Activated CD4-positive, alpha-beta T cell treated with anti-CD3 and anti-CD28 coated beads for 24 hours (primary cell): ENCODE measurements at places on chromosomes 3 and 15.

- no peak for DNase-seq
Observed at GRCh38 chr3:172685331-172686214, 25.3 kb downstream of the NCEH1 start.

- no peak for DNase-seq
Observed at GRCh38 chr3:176920766-176921160, 276.5 kb downstream of the TBL1XR1 start.

DNA sequence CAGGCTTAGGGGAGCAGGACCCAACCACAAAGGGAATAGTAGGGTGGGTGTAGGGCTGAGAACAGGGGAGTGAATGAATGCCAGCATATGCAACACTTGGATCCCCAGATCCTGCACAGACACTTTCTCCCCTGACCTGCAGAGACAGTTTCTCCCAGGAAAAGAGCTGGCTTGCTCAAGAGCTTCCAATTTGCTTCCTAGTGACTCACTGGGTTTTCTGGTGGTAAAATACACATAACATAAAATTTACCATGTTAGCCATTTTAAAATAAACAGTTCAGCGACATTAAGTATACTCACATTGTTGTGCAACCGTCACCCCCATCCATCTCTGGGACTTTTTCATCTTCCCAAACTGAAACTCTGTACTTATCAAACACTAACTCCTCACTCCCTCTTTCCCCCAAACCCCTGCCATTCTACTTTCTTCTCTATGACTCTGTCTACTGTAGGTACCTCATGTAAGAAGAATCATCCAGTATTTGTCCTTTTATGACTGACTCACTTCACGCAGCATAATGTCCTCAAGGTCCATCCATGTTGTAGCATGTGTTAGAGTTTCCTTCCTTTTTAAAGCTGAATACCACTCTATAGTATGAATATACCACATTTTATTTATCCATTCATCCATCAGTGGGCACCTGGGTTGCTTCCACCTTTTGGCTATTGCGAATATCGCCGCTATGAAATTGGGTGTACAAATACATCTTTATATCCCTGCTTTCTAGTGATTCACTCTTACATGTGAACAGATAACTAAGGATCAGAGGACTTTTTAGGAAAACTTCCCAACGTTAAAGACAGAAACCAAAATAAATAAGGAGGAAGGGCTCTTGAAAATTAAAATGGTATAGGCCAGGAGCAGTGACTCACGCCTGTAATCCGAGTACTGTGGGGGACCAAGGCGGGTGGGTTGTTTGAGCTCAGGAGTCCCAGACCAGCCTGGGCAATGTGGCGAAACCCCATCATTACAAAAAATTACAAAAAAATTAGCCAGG, 95.6 kb upstream of the TJP1 start:
- no peak for DNase-seq

GRCh38 chr15:69557020-69557706, 104.5 kb downstream of the RPLP1 start:
- no peak for DNase-seq

DNA sequence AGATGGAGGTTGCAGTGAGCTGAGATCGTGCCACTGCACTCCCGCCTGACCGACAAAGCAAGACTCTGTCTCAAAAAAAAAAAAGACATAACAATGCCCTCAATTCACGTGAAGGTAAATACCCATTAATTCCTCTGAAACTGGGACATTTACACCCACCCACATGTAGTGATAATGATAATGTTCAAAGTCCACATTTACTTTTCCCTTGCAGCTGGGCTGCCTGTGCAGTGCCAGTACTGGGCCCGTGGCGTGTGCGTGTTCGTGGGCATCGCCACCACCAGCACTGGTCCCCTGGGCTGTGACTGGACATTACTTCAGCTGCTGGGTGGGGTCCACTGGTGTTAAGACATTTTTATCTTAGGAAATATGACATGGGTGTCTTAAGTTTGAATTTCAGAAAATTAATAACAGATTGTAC, 123.6 kb downstream of the SLC25A26 start:
- no peak for DNase-seq

DNA sequence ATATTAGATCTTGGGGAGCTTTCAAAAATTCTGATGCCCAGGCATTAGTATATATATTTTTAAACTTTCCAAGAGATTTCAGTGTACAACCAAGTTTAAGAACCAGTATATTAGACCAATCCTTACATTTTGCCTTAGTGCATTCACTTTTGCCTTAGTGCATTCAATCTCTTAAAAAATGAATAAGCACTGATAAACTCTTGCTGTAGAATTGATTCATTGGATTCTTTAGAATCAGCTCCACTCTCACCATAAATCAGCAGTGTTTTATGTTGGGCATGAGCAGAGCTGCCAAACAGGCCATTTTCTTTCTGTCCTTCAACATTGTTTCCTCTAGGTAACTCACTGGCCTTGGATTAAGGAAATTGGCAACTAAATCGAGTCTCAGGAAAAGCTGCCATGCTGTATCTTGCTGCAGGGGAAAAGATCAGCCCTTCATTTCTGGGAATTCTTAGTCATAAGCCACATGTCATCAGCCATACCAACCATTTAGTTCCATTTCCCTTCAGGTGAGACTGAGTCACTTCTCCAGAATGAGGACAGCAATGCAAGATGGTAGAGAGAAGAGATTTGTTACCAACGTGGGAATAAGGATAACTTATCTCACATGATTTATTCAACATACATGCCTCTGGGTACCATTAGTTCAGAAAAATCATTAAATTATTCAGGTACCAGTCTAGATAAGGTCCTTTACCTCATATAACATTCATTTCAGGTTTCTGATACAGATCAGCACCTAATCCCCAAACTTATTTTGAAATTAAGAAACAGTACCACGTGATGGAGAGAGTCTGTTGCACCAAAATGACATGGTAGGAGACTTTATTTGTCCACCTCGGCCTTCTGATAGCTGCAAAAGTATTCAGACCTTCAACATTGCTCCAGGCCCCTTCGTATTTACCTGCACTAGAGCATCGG, 192.5 kb downstream of the P3H2 start:
- DNase-seq, result no peak

- DNase-seq, result no peak
Observed at GRCh38 chr15:94509259-94509658, 277.9 kb downstream of the MCTP2 start.

DNA sequence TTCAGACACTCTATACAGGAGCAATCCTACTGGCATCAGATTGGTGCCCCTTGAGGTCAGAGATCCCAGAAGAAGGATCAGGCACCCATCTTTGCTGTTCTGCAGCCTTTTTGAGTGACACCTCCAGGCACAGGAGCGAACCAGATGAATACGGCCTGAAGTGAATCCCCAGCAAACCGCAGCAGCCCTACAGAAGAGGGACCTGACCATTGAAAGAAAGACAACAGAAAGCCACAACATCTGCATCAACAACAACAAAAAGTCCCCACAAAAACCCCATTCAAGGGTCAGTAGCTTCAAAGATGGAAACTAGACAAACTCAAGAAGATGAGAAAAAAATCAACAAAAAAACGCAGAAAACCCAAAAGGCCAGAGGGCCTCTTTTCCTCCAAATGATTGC, 130.4 kb downstream of the PPM1L start:
- no peak for DNase-seq

DNA sequence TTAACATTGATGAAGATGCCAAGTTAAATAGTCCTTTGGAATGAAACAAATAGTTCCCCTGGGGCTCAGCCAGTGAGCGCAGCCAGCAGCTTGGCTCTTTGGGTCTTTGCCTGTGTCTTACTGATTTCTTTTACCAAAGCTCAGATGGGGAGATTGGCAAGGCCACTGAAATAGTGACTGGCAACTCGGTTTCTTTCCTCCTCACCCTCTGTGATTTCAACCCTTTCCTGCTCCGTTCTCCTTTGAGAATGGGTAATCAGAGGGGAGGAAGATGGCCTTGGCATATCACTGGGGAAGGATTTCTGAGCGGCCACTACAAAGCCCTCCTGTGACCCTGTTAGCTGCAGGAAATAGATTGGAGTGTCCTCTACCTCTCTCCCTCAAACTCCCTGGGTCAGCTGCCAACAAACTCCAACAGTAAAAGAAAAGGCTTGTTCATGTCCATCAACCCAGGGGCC, 337.1 kb upstream of the LRRFIP2 start:
- DNase-seq, result no peak

DNA sequence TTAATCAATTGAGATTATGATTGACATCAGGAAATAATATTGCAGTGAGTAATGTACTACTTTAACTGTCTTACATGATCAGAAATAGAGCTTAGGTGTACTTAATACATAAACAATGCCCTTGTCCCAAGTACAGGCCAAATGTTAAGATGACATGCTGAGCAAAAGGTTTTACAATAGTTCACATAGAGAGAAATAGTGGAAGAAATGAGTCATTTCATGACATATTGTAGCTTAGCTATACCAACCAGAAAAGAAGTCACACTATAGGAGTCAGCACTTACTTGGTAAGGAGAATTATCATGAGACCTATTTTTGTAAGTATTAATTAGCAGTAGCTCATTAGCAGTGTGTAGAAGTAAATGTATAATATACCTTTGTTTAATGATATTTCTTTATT, 96.4 kb upstream of the NANOGP8 start:
- DNase-seq, result no peak
